Activated CD4-positive, alpha-beta T cell treated with anti-CD3 and anti-CD28 coated beads, Interleukin-2, amount 50 U/mL, for 24 hours (primary cell): ENCODE measurements at places on chromosomes 1 and 21.
A peak's percentile ranks its signal among the peaks of the same experiment; 100 is the strongest.

GRCh38 chr21:36706951-36707762 lies 8.2 kb downstream of the SIM2 start:
- no peak for DNase-seq

GRCh38 chr21:33273044-33273443 lies 6.9 kb downstream of the IL10RB start:
- DNase-seq = no peak

- DNase-seq = no peak
These were observed 38.5 kb downstream of the EIF2D start for GRCh38 chr1:206573762-206574161.

DNA sequence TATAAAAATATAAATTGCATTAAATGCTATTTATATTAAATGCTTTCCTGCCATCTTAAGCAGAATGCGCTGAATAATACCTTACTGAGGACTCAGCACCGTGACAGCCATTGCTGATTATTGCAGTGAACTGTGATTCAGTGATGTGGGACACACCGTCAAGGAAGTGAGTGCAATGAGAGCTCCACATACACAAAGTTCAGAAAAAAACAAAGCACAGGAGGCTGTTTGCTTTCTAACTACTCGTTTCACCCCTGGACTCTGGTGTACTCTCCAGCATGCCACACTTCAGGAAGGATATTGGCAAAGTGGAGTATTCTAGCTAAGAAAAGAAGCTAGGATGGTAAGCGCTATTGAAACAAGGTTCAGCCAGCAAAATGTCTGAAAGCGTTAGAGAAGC lies 57.4 kb upstream of the CXADR start:
- DNase-seq = no peak

DNA sequence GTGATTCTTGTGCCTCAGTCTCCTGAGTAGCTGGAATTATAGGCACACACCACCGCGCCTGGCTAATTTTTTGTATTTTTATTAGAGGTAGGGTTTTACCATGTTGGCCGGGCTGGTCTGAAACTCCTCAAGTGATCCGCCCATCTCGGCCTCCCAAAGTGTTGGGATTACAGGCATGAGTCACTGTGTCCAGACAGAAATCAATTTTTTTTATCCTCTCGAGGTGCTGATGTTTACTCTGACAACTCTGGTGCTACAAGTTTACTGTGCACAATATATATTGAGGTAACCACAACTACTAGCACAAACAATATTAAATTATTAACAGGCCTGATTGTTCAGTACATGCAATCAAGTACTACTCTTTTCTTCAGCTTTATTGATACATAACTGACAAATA lies 39.7 kb downstream of the F13B start:
- DNase-seq = no peak

GRCh38 chr1:54379555-54380289 lies 26.5 kb downstream of the SSBP3 start:
- no peak for DNase-seq

DNA sequence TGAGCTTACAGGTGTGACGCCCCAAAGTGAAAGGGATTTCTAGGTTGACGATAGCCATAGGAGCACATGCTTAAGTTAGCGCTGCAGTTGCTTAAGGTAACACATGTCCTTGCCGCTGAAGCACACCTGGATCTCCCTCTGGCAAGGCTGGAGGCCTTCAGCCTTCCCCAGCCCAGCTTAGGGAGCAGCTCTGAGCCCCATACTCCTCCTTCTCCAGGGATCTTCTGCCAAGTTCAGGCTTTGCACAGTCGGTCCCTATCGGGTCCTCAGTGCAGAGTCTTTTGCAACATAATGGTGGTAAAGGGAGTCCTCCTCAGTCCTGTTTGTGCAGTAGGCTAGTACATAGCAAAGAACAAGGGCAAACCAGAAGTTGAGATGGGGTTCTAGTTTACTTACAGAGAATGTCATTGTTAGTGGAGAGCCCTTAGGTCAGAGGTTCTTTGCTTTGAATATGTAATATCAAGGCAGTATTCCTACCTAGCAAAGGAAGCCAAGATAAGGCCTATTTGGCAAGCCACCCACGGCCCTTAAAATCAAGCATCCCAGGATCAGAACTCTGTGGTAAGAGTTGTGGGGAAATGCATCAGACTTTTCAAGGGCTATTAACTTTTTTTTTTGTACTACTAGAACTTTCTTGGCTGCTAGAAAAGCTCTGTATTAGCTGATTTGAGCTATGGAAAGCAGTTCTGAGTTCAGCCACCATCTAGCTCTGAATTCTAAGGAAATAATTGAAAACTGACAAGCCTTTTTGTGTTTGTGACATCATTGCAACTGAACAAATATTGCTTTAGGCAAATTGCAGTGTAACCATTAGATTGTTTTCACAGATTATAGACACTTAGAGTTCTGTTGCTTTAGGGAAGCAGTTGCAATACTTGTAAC lies 1.4 kb downstream of the EVA1C start:
- DNase-seq = no peak

GRCh38 chr21:38669186-38669585 lies 136.5 kb upstream of the ETS2 start:
- DNase-seq = no peak

DNA sequence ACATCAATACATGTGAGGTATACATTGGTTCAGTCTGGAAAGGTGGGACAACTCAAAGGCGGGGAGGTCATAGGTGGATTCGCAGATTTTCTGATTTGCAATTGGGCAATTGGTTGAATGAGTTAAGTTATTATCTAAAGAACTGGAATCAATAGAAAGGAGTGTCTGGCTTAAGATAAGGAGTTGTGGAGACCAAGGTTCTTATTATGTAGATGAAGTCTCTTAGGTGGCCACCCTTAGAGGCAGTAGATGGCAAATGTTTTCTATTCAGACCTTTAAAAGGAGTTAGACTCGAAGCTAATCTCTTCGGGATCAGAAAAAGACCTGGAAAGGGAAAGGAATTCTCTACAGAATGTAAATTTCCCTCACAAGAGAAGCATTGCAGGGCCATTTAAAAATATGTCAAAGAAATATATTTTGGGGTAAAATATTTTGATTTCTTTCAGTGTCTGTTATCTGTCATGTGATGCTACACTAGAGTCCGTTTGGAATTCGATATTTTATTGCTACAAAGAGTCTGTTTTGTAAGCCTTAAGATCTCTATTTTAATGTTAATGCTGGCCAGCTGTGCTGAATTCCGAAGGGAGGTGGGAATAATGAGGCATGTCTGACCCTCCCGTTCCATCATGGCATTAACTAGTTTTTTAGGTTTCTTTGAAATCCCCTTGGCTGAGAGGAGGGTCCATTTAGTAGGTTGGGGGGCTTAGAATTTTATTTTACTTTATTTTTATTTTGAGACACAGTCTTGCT lies 265.1 kb downstream of the PTPRU start:
- DNase-seq = no peak

- no peak for DNase-seq
These were observed 658.5 kb downstream of the AJAP1 start for GRCh38 chr1:5312862-5313261.

- no peak for DNase-seq
These were observed 18.8 kb downstream of the PLA2G2A start for GRCh38 chr1:19960591-19960990.

DNA sequence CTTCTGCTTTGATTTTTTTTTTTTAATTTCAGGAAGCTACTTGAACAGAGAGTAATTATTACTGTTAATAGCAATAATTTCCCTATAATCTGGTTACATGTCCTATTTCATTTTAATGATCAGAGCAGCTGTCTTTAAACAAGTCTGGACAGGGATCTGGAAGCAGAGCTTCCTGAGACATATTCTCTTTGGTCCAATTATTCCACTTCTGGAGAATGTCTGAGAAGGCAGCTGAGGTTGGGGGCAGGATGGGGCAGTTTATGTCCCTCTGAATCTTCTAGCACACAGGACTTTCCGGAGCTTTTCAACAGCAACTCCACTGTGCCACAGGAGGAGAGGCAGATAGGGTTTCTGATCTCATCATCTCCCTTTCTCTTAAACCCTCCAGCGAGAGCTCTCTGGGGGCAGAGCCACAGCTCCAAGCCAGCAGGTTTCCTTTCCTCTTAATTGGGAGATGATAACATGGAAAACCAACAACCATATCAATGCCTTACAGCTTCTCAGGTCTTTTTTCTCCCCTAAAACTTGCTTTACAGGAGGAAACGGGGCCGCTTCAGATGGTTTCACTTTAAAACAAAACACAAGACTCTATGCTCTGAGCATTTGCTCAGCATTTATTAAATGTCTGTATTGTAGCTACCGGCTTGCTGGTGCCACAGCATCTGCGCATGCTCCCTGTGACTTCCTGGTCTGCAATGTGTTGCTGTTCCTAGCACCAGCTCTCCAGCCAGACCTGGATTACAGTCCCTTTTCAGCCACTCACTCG lies 425.7 kb upstream of the USP24 start:
- DNase-seq = no peak

DNA sequence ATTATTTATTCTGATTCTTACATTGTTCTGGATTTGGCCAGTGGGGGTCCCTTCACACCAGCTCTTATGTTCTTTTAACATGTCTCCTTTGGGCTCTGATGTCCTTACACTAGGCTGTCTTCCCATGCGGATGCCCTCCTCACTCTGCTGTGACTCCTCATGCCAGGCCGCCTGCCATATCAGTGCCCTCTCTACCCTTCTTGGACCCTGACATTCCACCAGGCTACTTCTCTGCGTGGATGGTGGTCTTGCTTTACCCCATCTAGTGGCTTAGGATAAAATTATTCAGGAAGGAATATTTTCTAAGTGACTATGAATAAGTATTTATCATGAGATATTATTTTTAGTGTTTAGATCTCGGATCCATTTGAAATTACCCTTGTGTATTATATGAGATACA lies 21.2 kb downstream of the ATF6 start:
- DNase-seq = no peak

- DNase-seq = no peak
These were observed 35.8 kb downstream of the GREM2 start for GRCh38 chr1:240575981-240576662.

DNA sequence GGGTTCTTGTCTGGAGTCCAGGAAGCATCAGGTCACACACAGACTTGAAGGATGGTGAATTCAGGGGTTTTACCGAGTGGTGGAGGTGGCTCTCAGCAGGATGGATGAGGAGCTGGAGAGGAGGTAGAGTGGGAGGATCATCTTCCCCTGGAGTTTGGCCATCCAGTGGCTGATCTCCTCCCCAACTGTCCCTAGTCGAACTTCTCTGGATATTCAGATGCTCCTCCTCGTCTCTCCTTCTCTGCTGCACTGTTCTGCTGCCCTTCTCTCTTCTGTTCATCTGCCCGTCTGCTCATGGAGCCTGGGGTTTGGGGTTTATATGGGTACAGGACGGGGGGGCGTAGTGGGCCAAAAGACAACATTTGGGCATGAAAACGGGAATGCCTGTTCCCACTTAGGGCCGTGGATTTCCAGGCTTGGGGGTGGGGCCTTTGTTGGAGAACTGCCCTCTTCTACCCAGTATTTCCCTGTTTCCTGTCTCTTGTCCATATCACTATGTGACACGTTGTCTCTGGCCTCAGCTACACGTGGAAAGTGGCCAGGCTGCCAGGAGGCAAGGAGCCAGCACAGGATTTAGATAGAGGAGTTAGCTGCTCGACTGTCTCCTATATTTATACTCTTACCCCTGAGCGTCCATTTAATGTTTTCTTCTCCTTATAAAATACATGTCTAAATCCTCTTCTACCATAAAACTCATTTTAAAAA lies 76.7 kb downstream of the SIPA1L2 start:
- no peak for DNase-seq

- peak; percentile 61 for DNase-seq
These were observed at the start of gene CD58 for GRCh38 chr1:116570358-116571214. Gene CD58 (minus strand): TSS chr1:116571026. CDS start chr1:116570972, 54 bp downstream.

- no peak for DNase-seq
These were observed 6.6 kb downstream of the LDLRAD2 start for GRCh38 chr1:21818656-21819055.

- DNase-seq = no peak
These were observed 15.6 kb upstream of the C1orf174 start for GRCh38 chr1:3915551-3916121.

- DNase-seq = no peak
These were observed 29.3 kb upstream of the SERPINC1 start for GRCh38 chr1:173946380-173946921.

- no peak for DNase-seq
These were observed 8.5 kb downstream of the PRCC start for GRCh38 chr1:156775799-156776198.

- DNase-seq = no peak
These were observed 826 bp upstream of the CA14 start for GRCh38 chr1:150256554-150257341.

DNA sequence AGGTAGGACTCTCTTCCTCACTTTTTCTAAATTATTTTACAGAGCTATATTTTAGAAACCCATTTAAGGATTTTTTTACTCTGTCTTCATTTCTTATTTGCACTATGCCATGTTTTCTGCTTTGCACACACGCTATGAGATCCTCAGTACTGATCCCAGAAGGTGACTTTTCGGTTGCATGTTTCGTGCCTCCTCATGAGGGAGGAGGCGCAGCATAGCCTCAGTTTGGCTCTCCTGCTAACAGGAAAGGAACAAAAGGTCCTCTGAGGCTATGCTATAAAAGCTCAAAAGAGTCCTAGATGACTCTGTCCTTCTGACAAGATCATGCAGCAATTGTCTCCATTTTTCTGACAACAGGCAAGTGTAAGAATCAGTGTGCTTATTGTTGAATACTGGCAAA lies 189.7 kb downstream of the GPR52 start:
- no peak for DNase-seq

DNA sequence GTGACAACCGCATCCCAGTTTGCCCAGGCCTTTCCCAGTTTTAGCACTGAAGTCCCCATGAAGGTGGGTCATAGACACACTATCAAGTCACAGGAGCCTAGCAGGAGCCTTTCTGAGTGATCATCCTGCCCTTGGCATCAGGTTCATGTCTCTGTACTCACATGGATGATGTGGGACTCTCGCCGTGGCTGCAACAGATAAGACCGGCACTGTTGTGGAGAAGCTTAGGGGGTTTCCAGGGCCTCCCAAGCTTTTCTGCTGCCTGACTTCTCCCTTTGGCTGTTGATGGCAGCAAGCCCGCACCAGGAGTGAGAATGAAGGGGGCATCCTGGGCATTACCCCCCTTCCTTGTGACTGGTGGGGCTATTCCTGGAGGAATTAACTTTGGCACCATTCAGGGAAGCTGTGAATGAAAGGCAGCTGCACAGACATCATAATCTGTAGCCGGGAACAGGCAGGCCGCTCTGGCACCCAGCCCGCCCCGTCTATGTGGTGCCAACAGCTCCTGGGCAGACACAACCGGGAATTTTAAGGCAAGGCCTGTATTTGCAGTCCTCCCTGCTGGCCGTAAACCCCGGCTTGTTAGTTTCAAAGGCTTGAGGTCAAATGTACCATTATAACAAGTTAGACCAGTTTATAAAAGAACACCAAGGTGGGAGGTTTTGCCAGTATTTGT lies 148.6 kb downstream of the HUNK start:
- DNase-seq = no peak

GRCh38 chr1:168333562-168334276 lies 53.0 kb downstream of the TBX19 start:
- no peak for DNase-seq

DNA sequence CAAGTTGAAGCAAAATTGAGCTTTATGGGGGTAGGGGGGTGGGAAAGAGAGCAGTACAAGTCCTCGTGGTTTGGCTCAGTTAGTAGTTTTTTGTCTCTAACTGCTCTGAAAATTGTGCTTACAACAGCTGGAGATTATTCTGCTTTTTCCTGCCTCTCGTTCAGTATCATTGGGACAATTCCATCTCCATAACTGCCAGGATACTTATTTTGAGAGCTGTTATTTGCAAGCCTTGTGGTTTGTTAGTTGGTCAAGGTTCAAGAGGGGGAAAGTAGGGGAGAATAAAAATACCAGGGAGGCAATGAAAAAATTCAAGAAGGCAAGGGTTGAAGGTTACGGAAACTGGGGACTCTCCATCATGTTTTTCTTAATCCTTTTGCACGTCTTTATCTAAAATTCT lies 811.8 kb upstream of the ADGRL2 start:
- no peak for DNase-seq
